ENCODE measurements at places on chromosomes 13 and 19. TPM values are rescaled to one million over a fixed set of nuclear protein-coding genes. Genes with fewer than 3 reads are reported as not detected.

Gene GRIK5
- total RNA-seq = not detected

Gene MYBPC2
- 0.67 TPM for total RNA-seq

Gene ZNF229
- 0.11 TPM for total RNA-seq

Gene DACH1
- not detected for total RNA-seq

Gene RGS9BP
- total RNA-seq = not detected

Gene ATP4A
- total RNA-seq = not detected

Gene ARHGAP45
- total RNA-seq = 0.48 TPM

Data from HepG2 (cell line).